ENCODE measurements at places on chromosomes 4 and X. TPM values are rescaled to one million over a fixed set of nuclear protein-coding genes. Genes with fewer than 3 reads are reported as not detected.

- DNase-seq = no peak
Observed at GRCh38 chrX:104854790-104855340, 288.9 kb downstream of the IL1RAPL2 start.

DNA sequence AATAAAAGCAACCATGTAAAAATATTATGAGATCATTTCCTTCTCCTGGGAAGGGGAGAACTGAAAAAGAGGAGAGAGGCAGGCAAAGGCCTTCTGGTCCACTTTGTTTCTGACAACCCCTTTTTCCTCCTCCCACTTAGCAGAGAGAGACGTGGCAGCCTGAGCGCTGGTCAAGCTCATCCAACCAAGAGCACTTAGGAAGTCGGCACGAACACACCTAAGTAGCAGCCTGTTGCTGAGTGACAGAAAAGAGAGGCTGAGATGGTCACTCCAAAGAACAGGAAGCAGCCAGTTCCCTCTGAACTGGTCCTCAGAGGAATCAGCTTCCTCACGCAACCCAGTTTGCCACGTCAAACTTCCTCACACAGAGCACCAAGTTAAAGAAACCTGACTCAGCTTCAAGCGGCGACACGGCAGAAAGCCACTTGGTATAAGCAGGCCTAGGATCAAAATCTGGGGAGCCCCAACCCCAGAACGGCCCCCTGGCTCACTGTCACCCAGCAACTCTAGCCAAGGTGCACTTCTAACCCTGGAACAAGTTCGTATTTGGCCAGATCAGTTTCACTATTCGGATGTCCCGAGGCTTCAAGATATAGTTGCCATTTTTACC lies 861 bp downstream of the SEC24D start:
- DNase-seq = peak; percentile 32

- no peak for DNase-seq
Observed at GRCh38 chr4:6619466-6620255, 20.8 kb upstream of the MRFAP1 start.

DGAT2L6 gene
- not detected for total RNA-seq

ADGRG2 gene
- total RNA-seq = not detected
